ELF-1 (cell line): ENCODE measurements at places on chromosomes 3 and 15.

DNA sequence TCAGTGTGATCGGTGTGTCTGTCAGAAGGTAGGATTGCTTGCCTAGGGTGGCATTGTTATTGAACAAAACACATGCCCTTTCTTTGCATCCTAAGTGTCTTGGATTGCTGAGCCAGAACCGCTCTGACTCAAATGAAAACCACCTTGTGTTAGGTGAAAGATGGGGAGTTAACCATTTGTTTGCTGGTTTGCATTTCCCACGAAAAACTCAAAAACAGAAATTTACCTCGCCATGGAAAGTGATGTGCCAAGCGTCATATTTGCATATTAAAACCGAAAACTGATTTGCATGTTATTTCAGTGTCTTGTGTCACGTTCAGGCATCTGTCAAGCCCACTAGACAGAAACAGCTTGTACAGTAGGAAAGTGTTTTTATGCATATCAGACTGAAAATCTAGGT lies 474.6 kb upstream of the TPRG1 start:
- no peak for DNase-seq

GRCh38 chr3:10532939-10533736 lies 27.8 kb upstream of the ATP2B2 start:
- DNase-seq: no peak

- peak; percentile 27 for DNase-seq
Measured at GRCh38 chr3:5212628-5213573, 25.4 kb downstream of the EDEM1 start.

DNA sequence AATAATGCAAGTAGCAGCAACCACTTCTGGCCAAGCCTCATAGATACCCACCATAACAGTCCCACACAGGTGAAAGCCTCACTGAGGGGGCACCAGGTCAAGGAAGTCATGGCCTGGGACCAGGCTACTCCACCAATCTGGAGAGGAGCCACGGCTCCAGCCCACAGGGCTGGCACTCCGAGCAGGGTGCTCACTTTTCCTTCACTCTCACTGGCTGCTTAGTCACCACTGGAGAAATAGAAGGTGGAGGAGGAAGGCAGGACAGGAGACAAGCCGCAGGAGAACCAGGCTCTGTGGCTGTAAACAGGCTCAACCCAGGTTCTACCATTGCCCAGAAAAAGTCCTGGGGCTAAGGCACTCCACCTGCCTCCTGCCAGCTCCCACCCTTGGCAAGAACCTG lies 1.2 kb downstream of the USP19 start:
- no peak for DNase-seq

DNA sequence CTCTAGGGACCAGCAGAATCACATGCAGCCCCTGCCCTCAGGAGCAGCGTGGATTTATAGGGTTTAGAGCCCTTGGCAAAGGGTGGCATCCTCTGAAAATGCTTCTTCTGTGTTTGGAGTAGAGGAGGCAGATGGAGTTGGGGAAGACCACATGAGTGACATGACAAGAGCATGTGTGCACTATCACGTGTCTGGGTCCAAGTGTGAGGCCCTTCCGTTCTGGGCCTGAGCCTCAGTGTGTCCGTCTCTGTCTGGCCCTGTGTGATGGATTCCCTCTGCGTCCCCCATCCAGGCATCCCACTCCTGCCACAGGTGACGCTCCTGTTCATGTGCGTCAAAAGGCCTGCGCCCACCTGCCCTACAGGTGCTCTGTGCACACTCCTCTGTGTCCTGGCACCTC lies 30.1 kb downstream of the FGD5 start:
- DNase-seq: no peak
